ENCODE measurements at places on chromosomes 2 and 18. TPM values are rescaled to one million over a fixed set of nuclear protein-coding genes. Genes with fewer than 3 reads are reported as not detected.

Gene NABP1
- 3.5 TPM for polyA plus RNA-seq

Gene SLC5A7
- polyA plus RNA-seq = not detected

Gene MAPK4
- not detected for polyA plus RNA-seq

Gene PRKAG3
- not detected for polyA plus RNA-seq

Gene CRYBA2
- not detected for polyA plus RNA-seq

DNA sequence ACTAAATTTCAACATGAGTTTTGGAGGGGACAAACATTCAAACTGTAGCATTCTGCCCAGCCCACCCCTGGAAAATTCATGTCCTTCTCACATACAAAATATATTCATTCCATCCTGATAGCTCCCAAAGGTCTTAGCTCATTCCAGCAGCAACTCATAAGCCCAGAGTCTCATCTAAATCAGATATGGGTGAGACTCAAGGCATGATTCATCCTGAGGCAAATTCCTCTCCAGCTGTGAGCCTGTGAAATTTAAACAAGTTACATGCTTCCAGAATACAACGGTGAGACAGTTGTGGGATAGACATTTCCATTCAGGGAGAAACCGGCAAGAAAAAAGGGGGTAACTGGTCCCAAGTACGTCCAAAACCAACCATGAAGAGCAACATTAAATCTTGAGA, 43.5 kb upstream of the FAHD2A start:
- no peaks in the 10 kb centered on the region for H3K27me3 ChIP-seq
- H3K27ac ChIP-seq = no peak overlapping the region
- DNase-seq = no peak
- H3K4me3 ChIP-seq = no peak overlapping the region
- no peaks in the 10 kb centered on the region for H3K36me3 ChIP-seq
- H3K4me1 ChIP-seq = peaks cover under 1% of the 10 kb centered on the region

DNA sequence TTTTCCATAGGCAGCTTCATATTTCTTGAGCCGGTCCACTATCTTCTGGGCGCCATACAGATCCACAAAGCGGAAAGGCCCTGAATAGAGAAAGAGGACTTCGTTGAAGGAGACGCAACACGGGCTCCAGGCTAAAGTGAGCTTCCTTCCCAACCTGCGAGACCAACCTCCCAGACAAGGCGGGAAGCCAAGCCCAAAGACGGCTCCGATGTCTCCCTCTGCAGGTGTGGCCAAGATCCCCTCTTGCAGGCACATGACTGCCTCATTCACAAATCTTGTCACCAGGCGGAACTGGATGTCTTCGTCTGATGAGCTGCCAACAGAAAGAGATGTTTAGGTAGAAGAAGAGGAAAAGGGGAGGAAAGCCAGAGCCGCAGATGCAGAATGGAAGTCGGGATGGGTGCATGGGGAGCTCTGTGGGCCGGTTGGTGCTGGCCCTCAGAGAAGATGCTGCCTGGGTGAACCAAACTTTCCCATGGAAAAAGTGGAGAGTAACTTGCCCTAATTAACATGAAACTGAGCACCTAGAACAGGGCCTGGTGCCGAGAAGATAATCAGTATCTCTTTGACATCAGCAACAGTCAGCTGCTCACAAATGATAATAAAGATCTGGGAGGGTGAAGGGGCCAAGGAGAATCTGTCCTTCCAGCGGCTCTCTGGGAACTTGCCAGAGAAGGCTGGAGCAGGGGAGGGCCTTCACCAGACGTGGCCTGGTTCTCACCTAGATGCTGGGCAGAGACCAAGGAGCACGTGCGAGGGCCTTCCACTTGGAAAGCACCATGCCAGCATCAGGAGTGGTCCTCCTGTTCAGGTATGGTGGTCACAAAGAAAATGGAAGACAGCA, 18.6 kb downstream of the GAREM2 start:
- no peak for DNase-seq
- peaks cover 3% of the 10 kb centered on the region for H3K4me1 ChIP-seq
- no peaks in the 10 kb centered on the region for H3K27me3 ChIP-seq
- H3K27ac ChIP-seq = peak overlapping the region; percentile 72

All from naive thymus-derived CD8-positive, alpha-beta T cell (primary cell).